ENCODE measurements at places on chromosomes 16 and 17.

GRCh38 chr17:37702598-37702997, 42.3 kb downstream of the HNF1B start:
- DNase-seq: no peak

- peak; percentile 20 for DNase-seq
Observed at GRCh38 chr17:67156269-67157199, 88.5 kb downstream of the HELZ start.

DNA sequence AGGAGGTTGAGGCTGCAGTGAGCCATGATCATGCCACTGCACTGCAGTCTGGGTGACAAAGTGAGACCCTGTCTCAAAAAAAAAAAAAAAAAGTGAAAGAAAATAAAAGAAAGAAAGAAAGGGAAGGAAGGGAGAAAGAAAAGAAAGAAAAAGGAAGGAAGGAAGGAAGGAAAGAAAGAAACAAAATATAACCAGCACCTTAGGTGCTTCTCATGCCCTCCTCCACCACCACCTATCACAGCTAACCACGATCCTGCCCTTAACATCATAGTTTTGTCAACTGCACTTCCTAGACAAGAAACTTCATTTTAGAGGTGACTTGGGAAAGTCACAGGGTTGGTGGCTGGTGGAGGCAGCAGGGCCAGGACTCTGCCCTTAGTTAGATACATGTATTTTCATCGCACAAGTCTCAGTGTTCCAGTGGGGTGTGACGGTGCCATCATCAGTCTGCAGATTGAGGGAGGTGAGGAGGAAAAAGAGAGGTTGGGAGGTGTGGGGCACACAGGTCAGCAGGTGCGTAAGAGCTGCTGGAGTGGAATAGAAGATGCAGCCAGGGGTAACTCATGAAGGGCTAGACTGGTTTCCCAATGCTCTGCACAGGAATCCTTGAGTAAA, 10.0 kb downstream of the SUPT4H1 start:
- DNase-seq: no peak

DNA sequence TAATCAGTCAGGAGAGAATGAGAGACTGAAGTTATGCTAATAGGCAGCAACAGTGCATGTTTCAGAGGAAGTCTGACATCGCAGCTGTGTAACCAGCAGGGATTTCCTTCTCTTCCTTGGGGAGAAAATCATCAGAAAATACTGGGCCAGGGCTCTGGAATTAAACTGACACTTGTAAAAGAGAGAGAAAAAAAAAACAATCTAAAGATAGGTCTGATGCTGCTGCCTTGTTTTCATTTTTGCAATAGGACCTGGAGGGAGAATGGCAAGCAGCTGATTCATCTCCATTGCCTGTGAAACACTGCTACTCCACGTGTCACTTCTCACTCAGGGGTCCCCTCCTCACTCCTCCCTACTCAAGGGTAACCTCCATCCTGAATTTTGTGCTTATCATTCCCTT, 17.7 kb upstream of the CORO6 start:
- peak; percentile 76 for DNase-seq

DNA sequence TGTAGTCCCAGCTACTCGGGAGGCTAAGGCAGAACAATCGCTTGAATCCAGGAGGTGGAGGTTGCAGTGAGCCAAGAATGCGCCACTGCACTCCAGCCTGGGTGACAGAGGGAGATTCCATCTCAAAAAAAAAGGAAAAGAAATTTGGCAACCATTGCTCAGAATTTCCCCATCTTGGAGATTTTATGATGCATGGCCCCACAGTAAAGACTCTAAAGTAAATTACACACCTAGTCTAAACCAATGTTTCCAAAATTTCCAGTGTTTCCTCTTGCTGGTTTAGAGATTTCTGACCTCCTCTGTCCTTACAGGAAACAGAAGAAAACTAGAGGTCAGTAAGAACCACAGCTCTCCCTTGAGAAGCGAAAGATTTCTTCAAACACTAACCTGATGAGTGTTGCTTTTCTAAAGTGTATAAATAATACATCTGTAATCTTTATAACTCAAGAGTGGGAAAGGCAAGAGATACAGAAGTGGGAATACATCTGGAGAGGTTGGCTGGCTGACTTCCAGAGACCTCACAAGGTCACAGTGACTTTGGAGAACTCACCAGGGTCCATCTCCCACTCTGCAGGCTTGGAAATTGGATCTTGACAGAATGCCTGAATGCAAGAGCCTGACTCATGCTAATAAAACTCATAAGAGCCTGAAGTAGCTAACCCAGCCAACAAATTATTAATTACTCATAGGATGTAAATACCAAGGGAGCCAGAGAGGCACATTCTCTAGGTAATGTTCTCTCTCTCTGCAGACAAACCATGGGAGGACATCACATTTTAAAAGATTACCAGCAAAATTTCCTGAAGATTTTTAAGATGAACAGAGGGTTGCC, 8.8 kb downstream of the ADAT1 start:
- DNase-seq: peak; percentile 59

DNA sequence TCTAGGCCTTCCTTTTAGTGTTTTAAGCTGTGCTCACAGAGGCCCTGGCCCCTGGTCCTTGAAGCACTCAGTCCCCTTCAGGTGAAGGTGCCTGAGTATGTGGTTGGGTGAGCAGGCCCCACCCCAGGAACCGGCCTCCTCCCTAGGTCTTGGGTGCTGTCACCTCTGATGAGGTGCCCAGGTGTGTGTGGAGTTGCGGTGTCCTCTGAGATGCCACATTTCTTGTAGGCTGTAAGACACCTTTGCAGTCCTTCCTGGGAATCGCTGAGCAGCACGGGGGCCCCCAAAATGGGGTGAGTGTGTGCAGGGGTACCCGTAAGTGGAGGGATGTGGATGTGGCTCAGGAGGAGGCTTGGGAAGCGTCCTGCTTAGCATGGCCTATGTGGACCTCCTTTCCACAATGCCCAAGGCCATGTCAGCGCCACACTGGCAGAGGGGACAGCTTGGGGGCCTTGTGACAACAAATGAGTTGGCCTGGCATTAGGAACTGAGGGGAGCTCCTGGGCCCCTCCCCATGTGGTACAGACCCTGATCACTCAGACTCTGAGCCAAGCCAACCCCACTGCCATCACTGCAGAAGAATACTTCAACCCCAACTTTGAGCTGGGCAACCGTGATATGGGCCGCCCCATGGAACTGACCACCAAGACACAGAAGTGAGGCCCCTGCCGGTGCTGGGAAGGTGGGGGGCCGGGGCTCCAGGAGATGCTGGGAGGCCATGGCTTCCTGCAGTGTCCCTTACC, 11.2 kb downstream of the CORO6 start:
- no peak for DNase-seq

DNA sequence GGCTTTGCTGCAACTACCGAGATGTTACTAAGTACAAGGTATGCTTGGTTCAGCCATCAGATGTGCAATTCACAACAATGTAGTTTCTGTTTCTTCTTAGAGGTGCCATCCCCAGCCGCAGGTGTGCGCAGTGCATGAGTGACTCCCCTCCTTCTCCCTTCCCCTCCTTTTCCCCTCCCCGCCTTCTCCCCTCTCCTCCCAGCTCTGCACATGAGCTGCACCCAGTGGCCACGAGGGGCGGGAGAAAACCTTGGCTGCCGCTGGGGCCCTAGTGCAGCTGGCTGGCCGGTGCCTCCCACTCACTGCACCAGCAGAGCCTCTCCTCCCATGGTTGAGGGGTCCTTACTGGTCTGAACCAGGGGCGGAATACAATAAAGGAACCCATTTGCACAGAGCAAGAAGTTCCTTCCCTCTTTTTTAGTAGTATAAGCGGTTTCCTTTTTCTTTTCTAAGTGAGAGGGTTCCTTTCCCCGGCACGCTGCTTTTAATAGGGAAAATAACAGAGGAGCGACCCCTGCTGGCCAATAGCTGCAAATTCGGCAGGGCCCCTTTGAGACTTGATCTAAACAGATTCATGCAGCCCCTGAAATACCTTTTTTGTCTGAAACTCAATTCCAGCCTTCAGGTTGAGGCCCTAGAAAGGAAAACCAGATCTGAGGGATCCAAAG, 7.8 kb upstream of the CCL15 start:
- peak; percentile 65 for DNase-seq

DNA sequence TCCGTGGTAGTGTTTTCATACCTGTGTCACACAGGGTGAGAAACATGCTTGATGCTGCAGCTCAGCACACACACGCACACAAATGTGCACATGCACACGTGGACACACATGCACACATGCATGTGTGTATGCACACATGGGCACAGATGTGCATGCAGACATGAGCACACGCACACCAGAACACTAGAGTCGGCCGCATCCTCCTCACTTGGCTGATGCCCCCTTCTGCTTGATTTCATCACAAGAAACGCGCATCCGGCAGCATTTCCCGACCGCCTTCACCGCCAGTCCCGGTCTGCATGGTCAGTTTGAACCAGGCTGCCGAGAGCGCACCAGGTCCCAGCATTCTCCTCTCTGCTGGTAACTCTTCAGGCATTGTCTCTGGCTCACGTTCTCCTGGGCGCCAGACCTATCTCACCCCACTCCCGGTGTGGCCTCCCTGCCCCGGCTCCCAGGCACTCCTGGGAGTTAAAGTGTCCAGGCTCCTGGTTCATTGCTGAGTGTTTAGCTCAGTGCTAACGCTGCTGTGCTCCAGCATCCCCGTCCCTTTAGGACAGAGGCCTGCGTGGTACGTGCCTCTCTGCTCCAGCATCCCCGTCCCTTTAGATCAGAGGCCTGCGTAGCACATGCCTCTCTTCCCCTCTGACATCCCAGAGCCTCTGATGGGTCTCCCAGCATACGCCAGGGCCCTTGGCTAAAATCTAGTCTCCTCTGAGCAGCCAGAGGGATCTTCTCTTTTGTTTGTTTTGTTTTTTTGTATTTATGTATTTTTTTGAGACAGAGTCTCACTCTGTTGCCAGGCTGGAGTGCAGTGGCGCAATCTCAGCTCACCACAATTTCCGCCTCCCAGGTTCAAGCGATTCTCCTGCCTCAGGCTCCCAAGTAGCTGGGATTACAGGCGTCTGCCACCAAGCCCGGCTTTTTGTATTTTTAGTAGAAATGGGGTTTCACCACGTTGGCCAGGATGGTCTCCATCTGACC, 16.0 kb downstream of the BAIAP2 start:
- no peak for DNase-seq

GRCh38 chr17:47663912-47664623, 14.3 kb downstream of the KPNB1 start:
- peak; percentile 85 for DNase-seq

DNA sequence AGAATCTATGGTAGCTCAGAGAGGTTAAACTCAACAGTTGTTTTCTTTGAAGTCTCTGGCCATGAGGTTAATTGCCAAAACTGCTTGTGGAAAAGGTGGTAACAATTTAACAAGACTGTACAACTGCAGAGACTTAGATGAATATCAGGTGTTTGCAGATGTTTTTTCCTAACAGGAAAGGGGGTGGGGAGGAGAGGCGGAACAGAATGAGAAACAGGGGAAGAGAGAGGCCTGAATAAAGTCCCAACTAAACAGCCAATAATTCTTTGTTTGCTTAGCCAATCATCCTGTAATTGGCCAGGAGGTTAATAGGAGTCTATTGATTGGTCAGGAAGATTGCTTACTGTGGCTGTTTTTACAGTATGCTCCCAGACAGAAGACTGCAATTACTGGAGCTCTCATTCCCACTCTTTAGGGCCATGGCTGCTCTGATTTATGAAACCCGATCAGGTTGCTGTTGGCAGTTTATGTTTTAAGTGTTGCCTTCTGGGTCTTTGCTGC, 249.7 kb upstream of the TBX2 start:
- DNase-seq: no peak

DNA sequence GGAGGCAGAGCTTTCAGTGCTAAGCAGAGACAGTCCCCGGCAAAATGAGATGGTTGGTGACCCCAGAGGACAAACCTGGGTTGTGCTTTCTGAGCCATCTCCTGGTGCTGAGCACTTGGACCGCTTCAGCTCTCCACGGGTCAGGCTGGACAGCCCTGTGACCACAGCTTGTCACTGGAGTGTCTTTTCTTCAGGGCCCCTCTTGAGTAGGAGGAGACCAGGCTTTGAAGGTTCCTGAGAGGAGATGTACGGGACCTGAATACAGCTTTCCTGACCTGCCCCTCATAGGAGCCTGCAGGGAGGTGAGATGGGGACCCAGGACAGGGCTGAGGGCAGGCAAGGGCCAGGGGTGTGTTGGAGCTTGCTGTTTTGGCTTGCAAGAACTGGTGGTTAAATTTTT, 17.8 kb upstream of the ADGRG1 start:
- no peak for DNase-seq

DNA sequence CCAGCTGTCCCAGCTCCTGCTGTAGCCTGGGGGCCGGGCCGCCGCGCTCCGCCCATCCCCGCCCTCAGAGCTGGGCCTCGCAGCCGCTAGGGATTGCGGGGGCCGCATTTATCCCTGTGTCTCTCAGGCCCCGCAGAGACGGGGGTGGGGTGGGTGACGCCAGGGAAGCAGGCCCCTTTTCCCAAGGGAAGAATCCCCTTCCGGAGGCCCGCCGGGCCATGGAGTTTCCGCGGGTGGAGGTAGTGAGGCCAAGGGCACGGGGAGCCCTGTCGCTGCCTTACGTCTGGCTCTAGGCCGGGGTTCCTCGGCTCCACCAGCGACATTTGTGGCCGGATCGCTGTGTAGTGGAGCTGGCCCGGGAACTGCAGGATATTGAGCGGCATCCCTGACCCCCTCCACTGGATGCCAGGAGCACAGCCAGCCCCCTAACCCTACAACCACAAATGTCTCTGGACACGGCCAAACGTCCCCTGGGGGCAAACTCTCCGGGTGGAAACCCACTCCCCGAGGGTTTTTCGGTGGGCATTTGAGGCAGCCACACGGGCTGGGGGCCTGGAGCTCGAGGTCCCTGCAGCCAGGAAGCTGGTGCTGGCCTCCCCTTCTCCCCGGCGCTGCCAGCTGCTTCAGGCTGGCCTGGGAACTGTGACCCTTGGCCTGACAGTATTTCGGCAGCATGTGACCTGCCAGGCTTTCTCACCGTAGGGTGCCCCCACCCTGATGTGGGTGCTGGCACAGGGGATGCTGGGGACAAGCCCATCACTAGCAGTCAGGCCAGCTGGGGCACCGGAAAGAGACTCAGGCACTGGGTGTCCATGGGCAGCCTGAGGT, 12.0 kb upstream of the CD300A start:
- DNase-seq: no peak

- DNase-seq: no peak
Observed at GRCh38 chr16:1575578-1575977, 36.3 kb downstream of the IFT140 start.

- DNase-seq: no peak
Observed at GRCh38 chr17:28907709-28908475, 5.0 kb upstream of the DHRS13 start.

DNA sequence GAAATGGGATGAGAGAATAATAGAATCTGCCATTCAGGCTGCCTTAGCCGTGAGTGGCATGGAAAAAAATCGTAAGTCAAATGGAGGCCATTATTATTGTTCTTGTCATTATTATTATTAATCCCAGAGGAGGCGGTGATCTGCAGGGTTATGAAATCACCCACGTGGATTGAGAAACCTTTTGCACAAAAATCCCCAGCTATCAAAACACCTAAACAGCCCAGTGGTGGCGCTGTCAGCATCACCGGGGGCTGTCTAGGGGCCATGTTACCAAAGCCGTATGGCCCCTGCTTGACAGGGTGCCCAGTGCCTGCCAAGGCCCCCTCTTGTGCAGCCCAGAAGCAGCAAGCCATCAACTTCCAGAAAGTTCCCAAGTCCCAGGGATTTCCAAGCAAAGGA, 25.2 kb downstream of the CNGB1 start:
- DNase-seq: no peak

GRCh38 chr16:11273721-11274324, 394 bp upstream of the PRM3 start:
- no peak for DNase-seq
